SIG-M5 (cell line): ENCODE measurements at places on chromosomes 16 and 17.
A peak's percentile ranks its signal among the peaks of the same experiment; 100 is the strongest.

GRCh38 chr16:10180771-10181163, 1.5 kb downstream of the GRIN2A start:
- no peak for DNase-seq

- DNase-seq: peak; percentile 48
Observed at GRCh38 chr16:81447383-81448101, 2.9 kb downstream of the CMIP start.

DNA sequence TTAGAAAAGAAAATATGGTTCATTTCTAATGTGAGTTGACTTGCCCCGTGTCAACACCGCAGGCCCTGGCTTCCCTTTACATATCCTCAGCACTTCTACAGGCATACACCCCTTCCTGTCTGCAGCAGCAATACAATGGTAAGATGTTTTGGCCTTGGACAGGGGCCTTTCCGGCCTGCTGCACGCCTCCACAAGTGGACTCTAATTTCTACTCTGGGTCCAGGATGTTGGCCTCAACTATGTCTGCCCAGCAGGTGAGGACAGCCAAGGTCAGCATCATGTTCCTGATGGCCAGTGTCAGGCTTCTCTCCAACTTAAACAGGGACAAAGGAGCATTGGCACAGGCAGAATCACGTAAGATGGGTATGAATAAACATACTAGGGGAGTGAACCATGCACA, 11.0 kb downstream of the C17orf67 start:
- no peak for DNase-seq

GRCh38 chr16:86732621-86733295, 154.4 kb downstream of the FOXL1 start:
- no peak for DNase-seq

DNA sequence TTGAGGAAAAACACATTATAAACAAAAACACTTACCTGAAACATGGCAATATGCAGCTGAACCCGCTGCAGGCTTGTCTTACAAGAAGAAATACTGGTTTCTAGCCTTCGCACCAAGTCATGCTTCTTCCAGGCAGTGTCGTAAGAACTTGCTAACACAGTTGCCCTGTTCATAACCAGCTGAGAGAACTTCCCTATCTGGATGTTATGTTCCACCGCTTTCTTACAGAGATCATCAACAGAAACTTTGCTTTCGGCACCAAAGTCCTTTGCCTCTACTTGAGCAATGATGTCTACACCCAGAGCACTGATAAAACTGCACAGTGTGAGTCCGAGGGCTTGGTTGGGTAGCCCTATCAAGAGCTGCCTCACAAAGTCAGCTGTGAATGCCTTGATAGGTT, 27.9 kb upstream of the ARL6IP1 start:
- DNase-seq: no peak

DNA sequence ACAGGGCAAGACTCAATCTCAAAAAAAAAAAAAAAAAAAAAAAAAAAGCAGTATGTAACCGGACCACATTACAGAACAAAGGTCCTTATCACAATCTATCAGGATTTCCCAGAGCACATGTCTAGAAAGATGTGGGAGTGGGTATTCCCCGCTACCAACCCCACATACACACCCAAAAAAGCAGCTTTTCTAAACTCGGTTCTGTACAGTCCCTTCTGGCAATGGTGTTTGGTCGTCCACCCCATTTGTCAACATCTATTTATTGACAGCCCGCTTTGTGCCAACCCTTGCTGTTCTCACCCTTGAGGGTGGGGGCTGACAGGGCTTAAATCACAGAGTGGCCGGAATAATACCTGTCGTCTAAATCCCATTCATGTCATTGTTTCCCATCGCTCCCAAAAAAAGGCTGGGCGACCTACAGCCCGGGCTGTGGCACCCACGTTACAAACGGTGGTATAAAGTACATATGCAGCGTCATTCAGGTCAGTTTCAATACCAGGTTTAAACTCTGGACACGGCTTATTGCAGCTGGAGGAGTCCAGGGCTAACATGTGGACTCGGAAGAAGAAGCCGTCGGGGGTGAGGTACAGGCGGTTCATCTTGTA, 3.6 kb downstream of the C17orf58 start:
- no peak for DNase-seq

GRCh38 chr16:27698266-27698665, 148.3 kb downstream of the KATNIP start:
- no peak for DNase-seq

DNA sequence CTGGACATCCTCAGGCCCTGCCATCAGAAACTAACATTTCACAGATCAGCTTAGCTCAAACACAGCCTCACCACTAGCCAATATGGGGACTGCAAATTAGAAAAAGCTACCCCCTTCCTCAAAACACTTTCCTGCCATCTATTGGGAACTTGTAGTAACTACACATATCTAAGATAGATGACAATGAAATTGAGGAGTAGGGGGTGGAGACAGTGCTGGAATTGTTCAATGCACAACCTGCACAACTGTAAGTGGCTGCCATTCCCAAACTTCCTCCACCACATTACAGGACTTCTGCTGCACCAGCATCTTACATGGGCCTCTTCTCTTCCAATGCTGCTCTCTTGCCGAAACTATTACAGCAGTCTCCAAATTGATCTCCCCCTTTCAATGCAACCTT, 21.9 kb downstream of the AIPL1 start:
- no peak for DNase-seq

GRCh38 chr17:72117535-72118334, 3.1 kb upstream of the SOX9 start:
- no peak for DNase-seq

GRCh38 chr16:86739808-86740207, 161.5 kb downstream of the FOXL1 start:
- no peak for DNase-seq

DNA sequence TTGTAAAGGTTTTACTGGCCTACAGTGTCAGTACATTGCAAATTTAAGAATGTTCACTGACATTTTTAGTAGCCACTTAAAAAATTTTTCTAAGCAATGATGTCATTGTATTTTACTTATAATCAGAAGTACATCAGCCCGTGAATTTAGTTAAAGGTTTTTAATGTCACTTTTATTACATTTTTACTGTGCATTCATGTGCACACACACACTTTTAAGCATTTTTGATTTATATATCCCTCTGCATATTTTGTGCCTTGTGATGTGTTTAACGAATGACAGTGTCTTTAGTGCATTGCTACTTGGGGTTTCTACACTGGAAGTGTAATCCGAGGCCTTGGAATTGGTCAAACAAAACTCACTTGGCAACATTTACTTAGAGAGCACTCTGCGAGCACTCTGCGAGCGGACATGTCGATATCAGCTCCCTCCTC, 190.4 kb downstream of the WWOX start:
- DNase-seq: no peak

DNA sequence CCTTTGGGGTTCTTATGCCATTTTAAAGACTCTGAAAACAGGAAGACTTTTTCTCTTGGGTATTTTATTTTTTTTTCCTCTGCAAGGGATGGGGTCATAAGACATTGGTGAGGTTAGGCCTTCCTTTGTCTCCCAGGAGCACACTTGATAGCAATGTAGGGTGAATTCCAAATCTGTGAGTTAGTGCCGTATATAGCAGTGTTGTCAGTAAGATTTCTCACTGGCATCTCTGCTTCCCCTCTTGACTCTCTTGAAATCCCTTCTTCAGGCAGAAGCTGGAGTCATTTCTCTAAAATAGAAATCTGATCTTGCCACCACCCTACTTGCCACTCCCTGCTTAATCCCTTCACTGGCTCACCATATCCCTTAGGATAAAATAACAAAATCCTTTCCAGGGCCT, 529.7 kb downstream of the WWOX start:
- no peak for DNase-seq

GRCh38 chr16:62408760-62409159, 372.5 kb upstream of the CDH8 start:
- DNase-seq: no peak

DNA sequence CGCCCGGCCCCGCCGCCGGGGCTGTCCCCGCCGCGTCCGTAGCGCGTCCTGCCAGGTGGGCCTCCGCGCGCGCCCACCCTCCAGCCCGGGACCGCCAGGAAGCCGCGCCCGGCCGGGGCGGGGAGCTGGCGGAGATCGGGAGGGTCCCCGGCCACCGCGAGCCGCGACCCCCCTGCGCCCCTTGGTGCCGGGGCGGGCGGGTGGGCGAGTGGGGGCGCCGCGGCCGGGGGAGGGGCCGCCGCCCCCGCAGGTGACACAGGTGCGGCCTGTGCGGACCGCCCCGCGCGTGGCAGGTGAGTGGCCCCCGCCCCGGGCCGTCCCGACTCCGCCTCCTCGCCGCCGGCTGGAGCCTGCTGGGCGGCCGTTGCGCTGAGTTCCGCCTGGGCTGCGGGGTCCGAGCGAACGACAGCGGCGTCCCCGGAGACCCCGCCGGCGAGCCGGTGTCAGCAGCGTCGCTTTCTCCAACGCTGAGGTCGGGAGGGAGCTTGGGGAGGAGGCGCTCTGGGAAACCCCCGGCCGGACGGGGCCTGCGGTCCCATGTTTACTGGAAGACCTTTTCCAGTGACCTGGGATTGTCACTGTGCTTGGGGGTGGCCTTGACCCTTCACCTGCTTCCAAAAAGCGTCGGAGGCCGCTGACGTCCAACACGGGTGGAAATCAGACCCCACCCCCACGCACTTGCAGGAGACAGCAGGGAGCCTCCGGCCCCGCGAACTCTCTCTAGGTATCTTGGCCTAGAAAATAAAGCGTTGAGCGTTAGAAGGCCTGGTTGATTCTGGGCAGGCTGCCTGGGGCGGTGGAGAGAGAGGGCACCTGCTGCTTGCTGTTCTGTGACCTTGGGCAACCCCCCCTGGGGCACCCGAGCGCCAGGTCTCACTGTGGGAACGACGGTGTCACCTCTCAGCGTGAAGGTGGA, 542 bp downstream of the KLHL36 start:
- DNase-seq: no peak

DNA sequence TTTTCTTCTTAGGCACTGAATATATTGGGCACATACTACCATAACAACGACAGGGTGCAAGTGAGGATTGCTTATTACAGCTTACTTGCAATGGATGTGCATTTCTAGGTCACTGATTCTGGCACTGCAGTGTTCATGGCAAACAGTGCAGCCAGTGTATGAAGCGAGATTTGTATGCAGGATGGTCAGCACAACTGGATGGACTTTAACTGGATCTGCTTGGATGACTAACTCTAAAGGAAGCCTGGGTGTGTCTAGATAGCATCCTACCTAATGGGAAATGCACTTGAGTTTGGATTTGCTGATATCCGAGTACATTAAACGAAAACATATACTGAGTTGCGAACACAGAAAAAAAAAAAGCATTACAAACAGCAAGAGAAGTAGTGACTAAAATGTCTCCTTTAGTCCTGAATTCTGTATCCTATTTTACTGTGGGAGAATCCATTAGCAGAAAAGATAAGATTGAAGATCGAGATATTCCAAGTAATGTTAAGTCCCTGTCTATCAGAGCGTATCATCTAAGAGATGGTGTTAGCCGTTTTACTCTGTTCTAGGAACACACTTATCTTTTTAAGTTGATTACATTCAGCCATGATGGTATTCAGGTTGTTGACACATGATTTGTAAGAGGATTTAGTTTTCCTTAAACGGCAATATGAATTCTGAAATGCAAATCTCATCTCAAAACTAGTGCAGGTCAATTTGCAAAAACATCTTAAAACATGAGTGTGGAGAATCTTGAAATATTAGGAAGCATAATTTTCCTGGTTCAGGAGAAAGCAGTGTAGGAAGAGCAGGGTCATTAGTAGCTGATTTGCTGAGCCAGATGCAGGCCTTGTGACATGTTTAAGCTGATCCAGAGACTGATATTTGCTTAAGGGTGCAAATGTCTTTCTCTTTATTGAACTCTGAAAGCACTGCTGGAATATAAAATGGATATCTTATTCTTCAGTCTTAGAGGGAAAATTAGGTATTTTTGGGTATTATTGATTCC, 142.6 kb upstream of the CPHXL start:
- no peak for DNase-seq

DNA sequence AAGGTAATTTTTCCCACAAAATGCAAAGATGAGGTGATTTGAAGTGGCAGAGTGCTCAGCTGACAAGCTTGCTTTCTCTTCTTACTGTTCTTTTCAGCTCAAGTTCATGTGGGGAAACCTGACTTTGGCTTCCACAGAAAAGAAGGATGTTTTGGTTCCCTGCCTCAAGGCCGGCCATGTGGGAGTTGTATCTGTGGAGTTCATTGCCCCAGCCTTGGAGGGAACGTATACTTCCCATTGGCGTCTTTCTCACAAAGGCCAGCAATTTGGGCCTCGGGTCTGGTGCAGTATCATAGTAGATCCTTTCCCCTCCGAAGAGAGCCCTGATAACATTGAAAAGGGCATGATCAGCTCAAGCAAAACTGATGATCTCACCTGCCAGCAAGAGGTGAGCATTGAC, 18.4 kb upstream of the TMEM106A start:
- DNase-seq: no peak

DNA sequence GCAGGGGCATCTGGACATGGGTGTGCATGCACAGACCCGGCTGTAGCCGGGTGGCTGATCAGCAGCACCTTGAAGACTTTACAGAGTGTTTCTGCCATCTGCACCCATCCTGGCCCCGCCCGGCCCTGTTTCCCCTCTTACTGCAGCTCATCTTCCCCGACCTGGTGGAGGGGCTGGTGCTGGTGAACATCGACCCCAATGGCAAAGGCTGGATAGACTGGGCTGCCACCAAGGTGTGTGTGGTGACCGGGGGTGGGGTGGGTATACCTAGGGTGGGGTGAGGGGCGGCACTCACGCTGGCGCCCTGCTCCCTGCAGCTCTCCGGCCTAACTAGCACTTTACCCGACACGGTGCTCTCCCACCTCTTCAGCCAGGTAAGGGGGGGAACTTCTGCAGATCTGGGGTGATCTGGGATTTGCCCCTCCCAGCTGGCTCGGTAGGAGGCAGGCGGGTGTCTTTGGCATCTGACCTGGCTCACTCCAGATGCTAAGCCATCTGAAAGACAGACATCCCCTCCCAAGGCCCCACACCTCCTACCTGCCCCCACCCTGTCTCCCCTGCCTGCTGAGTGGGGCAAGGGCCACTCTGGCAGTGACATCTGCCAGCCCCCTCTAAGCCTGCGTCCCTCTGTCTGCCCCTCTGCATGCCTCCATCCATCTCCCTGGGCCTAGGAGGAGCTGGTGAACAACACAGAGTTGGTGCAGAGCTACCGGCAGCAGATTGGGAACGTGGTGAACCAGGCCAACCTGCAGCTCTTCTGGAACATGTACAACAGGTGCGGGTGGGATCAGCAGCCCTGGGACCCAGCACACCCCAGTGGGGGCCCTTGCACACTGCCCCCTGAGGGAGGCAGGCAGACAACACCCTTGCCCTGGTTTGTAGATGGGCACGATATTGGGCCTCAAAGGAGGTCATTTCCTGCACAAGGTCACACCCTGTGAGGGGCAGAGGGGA, 6.6 kb downstream of the NDRG4 start:
- no peak for DNase-seq

- DNase-seq: no peak
Observed at GRCh38 chr17:1907909-1908698, 78.3 kb downstream of the RPA1 start.

GRCh38 chr16:57634171-57634570, 5.7 kb downstream of the ADGRG1 start:
- no peak for DNase-seq

DNA sequence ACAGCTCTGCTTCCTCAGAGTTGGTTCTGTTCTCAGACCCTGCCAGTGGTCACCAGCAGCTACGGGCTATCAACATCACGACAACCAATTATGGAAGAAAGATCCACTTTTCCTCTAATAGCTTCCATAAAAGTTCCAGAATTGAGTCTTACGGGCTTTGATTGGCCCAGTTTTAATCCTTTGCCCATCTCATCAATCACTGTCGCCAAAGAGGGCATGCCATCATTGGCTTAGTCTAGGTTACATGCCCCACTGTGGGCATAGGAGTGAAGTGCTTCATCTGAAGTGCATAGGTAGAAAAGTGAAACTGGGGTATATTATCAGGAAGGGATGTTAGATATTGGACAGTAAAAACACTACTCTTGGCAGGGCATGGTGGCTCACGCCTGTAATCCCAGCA, 76.6 kb upstream of the DHX40 start:
- DNase-seq: no peak
